Left hindlimb (tissue), 1 donor: ENCODE measurements at places on chromosomes 2 and 18.

DNA sequence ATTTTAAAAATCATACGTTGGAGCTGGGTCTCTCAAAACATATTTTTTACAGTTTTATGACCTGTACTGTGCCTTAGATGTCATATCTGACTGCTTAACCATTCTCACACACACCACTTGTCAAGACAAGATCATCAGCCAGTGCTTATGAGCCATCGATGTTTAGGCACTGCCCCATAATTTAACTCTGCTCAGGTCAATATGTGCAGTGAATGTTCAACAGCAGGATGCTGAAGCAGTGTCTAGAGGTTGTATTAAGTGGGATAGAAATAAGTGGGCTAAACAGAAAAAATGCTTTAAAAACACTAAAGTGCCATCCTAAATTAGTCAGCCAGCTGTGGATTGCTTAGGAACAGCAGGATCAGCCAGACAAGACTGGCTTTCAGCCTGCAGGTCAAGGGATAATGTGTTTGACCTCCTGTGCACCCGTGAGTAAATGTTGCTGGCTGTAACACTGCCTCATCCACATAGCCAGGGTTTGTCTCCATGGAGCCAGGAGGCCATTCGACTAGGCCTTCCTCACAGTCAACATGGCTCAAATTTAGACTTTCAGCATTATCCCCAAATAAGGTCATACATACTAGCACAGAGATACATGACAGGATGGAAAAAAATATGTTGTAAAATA lies 139.0 kb upstream of the NXPH2 start:
- DNase-seq = no peak

DNA sequence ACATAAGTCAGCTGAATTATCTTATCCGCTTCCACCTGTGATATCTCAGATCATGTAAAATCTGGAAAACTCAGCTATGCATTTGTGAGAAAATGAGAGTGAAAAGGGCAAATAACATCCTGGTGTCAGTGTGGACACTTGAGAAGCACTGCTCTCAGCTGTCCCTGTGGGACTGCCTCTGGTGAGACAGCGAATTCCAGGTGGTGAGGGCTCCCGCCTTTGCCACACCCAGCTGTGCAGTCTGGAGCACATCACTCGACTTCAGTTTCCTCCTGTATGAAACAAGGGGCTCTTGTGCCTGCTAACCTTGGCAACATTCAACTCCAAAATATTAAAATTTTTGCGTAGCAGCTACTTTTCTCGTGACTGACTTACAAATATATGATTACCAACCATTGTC lies 194.9 kb upstream of the BOD1L2 start:
- no peak for DNase-seq

GRCh38 chr2:105114551-105114950 lies 76.7 kb downstream of the MRPS9 start:
- no peak for DNase-seq

DNA sequence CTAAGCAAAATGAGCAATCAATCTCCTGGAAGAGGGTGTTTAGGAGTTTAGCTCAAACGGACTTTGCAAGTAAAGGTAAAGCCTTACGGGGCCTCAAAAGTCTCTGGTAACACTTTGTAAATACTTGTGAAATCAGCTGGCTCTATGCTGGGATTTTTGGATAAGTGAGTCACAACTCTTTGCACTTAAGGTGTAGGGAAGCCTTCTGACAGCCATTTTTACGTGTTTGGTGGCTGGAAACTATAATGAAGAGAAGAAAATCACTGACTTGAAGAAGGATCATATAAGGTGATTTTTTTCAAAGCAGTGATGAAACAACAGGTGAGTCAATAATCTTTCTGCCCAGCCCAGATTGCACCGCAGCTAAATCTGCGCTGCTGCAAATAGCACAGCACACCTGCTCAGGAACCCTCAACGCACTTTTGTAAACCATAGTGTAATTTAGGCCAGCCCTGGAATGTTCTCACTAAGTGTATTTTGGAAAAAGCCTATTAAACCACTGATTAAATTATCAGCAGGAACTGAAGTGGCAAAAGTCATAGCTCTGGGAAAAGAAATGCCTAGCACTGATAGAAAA lies 218.8 kb downstream of the AGPS start:
- DNase-seq = no peak

GRCh38 chr2:150653351-150653750 lies 165.9 kb upstream of the RND3 start:
- no peak for DNase-seq

DNA sequence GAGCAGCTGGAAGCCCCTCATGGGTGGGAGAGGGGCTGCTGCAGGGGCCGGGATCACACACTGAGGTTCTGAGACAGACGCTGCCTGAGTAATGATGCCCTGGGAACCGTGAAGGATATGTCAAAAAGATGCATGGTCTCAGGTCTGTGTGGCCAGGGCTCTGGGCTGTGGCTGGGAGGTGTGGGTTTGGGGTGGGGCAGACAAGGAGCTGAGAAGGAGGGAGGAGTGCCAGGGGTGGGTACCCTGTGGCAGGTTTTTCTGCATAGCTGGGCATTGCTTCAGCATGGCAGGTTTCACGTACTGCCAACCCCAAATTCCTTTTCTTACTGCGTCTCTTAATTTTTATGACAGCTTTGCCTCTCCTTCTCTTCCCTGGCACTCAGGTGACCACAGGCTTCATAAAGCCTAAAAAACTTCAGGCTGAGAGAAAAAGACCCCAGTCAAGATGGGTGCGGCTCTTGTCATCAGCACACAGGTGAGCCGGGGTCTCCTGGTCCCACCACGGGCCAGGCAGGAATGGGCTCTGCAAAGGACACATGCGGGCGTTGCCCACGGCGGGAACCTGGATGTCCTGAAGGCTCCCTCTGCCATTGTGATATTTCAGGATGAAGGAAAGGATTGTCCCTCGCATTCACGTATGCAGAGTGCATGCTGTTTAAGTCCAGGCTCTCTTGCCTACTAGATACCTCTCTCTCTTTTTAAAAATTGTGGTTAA lies 18.0 kb downstream of the MALL start:
- DNase-seq = no peak

- no peak for DNase-seq
These were observed 812.6 kb upstream of the LRATD1 start for GRCh38 chr2:13819896-13820295.

- no peak for DNase-seq
These were observed 299.2 kb upstream of the ZSWIM2 start for GRCh38 chr2:187148059-187148714.

- DNase-seq = peak; percentile 28
These were observed 4.1 kb downstream of the RNPEPL1 start for GRCh38 chr2:240572141-240573031.

DNA sequence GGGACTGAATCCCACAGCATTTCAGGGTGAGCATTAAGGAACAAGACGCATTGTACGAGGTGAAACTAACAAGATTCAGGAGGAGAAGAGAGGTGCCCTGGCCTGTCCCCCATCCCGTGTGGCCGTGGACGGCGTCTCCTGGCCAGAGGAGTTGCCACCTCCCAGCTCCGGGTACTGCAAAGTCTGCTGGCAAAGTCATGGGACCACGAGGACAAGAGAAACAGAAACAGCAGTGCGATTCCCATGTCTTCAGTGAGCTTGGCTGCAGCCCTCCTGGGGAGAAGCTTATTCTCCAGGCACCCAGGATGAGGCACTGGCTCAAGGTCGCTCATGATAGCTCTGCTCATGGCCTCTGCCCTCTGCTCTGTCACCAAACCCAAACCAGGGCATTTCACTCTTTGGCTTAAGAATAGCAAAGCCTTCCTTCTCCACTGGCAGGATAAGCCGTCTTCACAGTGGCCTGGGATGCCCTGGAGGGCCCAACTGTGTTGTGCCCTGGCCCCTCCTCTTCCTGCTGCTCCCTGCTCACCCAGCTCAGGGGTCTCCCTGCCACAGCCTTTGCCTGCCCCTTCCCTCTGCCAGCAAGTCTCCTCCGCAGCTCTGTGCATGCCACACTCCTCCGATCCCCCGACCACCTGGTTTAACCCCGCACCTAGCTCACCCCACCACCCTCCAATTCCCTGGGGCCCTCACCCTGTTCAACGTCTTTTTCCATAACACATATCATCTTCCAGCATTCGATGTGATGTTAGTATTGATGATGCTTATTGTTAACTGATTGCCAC lies 144.8 kb downstream of the PXDN start:
- peak; percentile 9 for DNase-seq

DNA sequence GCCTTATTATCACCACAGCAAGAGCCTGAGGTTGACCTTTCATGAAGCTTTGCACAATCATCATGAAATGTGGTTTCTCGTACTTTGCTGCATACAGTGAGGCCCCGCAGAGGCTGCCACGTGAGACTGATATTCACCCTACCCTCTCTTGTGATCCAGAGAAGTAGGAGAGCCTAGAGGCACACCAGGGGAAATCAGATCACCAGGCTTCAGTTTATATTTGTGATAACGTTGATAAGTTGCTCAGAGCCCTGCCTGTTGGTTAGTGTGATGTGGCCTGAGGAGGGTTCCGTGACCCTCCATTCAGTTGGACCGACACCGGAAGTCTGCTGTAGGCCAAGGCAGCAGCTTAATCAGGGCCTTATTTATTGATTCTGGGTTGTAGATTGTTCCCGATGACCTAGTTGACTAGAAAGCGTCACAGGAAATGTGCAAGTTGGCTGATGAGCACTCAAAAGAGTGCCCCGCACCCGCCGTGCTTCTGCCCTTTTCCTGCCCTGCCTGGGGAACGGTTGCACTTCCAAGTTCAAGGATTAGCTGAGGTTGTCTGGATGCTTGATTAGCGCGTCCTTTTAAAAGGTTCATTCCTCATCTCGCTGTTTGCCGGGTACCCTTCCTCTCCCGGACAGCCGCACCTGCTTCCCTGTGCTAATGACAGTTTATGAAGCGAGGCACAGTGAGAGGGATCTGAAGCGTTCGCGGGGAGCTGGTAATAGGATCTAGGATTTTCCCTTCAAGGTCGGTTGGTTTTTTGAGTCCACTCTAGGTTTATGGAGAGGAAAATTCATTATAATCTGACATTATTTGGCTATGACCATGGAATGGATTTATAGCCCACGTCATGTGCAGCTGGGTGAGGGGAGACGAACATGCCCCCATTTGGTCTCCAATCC lies 146.4 kb downstream of the SH3RF3 start:
- no peak for DNase-seq

DNA sequence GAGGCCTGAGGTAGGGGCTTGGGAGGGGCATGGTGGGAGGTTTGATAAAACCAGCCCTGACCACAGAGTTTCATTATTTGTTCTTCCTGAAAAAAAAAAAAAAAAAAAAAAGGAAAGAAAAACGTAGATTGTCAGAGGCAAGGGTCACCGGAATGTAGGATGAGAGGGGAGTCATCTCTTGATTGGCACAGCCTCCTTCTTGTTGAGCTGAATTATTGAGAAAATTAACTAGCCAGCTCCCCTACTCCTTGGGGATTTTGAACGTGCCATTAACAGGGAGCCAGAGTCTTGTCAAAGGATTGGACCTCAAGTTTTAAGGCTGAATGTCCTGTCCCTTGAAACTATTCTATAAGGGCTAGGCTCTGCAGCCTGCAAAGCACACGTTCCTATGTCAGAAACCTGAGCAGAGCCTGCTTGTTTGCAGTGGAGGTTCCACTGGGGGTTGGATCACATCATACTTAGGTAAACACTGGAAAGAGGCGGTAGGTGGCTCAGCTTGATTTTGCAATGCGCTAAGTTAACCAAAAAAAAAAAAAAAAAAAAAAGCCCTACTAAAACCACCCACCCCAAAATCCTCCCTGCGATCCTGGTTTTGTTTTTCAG lies 2.3 kb downstream of the INHBB start:
- no peak for DNase-seq

GRCh38 chr2:198706476-198707082 lies 751.2 kb downstream of the SATB2 start:
- no peak for DNase-seq

- DNase-seq = no peak
These were observed 392.7 kb upstream of the FANCL start for GRCh38 chr2:58633613-58634365.

- DNase-seq = no peak
These were observed 584.0 kb upstream of the CHAC2 start for GRCh38 chr2:53183581-53183980.

DNA sequence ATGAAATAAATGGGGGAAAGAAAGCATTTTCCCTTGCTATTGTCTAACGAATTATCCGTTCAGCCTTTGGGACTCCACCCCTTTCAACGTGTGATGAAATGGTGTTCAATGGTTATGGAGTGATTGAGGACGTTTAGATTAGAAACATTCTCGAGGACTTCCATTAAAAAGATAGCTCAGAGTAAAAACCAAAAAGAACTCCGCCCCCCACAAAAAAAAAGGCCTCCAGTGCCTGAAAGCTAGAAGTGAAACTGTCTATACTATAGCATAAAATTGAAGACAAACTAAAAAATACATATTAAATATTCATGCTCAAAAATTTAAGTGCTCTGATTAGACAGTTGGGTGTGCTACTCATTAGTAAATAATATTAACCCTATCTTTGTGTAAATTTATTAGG lies 3.0 kb upstream of the ZNF516 start:
- no peak for DNase-seq

GRCh38 chr2:290090-290722 lies 2.3 kb upstream of the ALKAL2 start:
- DNase-seq = peak; percentile 84

DNA sequence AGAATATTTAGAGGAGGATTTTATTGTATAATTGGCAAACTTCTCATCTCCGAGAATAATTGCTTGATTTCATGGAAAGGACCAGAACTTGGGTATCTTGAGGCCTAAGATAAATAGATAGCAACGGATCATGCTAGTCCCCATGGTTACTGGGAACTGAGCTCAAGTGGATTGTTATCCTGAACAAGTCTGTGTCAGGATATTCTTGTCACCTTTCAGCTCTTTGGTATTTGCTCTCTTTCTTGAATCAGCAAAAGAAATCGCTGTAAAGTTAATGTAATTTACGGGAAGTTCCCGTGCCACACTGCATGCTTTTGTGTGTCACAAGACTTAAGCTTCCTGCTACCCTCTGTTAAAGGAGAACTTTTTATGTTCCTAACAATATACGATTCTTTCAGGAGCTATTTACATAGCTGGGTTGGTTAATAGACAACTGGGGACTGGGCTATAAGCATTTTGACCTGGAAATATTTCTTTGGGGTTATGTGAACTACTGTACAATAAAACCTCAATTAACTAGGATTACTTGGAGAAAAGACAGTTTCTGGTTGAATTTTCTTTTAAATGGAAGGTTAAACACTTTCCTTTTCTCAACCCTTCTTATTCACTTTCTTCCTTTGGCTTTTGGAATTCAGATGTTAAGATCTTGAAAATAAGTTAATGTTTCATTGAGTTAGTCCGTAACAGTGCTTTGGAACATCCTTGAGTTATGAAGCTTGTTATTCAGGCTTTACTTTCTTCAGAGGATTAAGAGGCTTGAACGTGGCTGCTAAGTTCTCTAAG lies 151.2 kb downstream of the FMNL2 start:
- DNase-seq = no peak

DNA sequence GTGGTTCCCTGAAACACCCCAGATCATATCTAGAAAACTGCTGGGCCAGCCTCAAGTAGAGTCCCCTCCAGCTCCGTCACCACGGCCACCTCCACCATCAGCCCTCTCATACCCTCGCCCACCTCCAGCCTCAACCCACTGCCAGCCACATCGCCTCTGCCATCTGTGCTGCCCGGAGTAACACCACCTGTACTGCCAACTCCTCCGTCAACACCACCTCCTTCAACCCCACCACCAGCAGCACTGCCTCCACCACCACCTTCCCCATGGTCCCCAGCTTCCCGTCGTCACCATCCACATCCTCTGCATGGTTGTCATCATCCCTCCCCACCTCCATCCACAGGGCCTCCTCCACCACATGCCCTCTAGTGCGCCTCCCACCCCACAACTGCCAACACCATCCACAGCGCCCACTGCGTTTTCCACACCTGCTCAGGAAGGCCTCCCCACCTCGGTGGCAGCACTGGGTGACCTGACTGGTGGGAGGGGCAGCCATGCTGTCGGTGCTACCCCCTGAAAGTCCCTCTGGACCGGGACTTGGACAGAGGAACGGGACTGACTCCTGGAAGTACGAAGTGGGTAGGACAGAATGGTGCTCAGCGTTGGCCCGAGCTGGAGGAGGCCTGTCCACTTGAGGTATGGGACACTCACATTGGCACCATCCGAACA lies 1.6 kb downstream of the SNED1 start:
- no peak for DNase-seq
